GM23248 (cell line): ENCODE measurements at places on chromosomes 16 and 17.
A peak's percentile ranks its signal among the peaks of the same experiment; 100 is the strongest.

- peak; percentile 74 for DNase-seq
These were observed 902 bp downstream of the ARHGAP27 start for GRCh38 chr17:45431531-45432404.

- peak; percentile 39 for DNase-seq
These were observed 5.8 kb downstream of the ADCY7 start for GRCh38 chr16:50272111-50272571.

GRCh38 chr17:45433159-45433535 is 477 bp upstream of the ARHGAP27 start:
- peak; percentile 19 for DNase-seq

DNA sequence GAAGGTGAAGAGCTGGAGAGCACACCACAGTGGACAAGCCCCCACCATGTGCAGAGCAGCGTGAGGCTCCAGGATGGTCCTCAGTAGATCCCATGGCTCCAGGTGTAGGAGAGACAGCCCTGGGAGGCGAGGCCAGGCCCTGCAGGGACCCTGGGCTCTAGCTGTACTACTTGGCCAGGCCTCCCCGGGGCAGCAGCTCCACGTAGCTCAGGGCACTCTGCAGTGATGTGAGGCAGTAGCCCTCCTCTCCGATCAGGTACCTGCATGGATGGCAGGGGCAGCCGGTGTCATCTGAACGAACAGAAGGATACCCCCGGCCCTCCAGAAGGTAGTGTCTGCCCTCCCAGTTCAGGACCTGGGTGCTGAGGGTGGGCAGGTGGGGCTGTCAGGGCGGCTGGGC is 6.2 kb upstream of the SPATA2L start:
- no peak for DNase-seq

DNA sequence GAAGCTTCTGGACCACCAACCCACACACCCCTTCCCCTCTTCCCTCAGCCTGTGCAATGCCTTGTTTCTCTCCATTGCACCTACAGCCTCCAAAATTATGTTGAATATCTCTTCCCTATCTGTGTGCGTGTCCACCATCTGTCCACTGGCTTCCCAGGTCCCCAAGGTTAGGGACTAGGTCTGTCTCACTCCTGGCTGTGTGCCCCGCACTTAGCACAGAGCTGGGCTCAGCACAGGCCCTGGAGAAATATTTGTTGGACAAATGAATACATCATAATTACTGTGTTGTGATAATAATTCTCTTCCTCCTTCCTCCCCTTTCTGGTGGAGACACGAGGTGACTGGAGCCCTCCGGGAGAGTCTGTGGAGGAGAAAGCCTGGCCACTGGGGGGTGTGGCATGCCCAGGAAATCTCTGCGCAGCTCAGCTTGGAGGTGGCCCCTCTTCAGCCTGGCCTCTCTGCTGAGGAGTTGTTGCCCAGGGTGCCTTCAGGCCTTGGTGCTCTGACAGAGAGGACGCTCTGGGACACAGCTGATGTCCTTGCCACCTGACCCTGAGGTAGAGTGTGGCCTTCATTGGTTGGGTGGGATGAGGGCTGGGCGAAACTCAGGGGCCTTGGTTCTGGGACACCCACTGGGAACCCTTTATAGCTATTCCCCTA is 3.3 kb upstream of the BRD7 start:
- DNase-seq, result peak; percentile 55

- no peak for DNase-seq
These were observed 18.8 kb downstream of the WNT9B start for GRCh38 chr17:46869975-46870803.

- peak; percentile 96 for DNase-seq
These were observed at the start of gene GABARAP for GRCh38 chr17:7241783-7242716. Gene GABARAP, minus strand, starts transcription at chr17:7242449. Its CDS starts 119 bp downstream, at chr17:7242330.

DNA sequence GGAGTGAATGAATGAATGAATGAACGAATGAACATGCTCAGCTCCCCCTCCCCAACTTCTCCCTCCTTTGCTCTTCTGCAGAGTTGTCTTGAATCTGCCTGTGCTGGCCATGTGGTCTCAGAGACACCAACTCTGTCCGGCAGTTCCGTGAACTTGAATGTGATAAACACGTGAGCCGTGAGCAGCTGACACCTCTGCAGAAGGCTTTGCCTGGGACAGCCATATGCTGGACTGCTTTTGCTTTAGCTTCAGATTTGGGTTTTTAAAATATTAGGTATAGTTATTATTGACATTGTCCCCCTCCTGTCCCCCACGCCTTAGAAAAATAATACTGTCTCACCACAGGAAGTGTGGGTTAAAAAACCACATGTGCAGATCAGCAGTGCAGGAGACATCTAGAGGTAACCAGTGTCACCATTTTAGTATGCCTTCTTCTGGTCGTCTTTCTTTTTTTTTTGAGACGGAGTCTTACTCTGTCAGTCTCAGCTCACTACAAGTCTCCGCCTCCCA is 83.8 kb downstream of the ABCC1 start:
- DNase-seq, result no peak

- no peak for DNase-seq
These were observed 28.8 kb downstream of the PRKCA start for GRCh38 chr17:66331038-66331816.

- DNase-seq, result peak; percentile 83
These were observed 46.8 kb upstream of the TMEM97 start for GRCh38 chr17:28272166-28272565.

- DNase-seq, result peak; percentile 85
These were observed 49.2 kb downstream of the NXPH3 start for GRCh38 chr17:49624896-49625295.

DNA sequence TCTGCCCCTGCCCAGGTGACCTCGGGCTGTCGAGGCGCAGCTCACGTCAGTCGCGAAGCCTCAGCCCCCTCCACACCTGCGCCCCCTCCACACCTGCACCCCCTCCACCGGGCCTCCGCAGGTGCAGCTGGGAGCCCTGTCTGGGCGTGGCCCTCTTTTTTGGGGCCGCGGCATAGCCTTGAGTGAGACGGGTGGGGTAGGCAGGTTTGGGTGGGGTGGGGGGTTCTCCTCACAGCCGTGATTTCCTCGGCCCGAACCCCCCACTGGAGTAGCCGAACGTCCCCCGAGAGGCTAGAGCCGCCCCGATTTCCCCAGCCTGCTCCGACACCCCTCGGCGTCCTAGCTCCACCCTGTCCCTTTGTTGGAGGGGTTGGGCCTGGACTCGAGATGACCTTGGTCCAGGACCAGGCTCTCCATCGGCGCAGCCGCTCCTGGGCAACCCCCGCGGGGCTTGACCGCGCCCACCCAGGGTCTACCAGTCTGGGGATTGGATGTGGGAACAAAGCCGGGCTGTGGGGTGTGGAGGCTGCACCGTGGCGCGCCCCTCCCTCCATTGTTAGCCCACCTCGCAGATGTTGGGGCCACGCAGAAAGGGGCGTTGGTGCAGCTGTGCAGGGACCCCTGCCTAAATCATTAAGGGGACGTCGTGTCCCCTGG is 626 bp downstream of the TUBB3 start:
- DNase-seq, result peak; percentile 50

- DNase-seq, result no peak
These were observed 33.6 kb upstream of the XYLT2 start for GRCh38 chr17:50312308-50312707.

GRCh38 chr17:41682631-41683030 is 6.1 kb upstream of the EIF1 start:
- no peak for DNase-seq

DNA sequence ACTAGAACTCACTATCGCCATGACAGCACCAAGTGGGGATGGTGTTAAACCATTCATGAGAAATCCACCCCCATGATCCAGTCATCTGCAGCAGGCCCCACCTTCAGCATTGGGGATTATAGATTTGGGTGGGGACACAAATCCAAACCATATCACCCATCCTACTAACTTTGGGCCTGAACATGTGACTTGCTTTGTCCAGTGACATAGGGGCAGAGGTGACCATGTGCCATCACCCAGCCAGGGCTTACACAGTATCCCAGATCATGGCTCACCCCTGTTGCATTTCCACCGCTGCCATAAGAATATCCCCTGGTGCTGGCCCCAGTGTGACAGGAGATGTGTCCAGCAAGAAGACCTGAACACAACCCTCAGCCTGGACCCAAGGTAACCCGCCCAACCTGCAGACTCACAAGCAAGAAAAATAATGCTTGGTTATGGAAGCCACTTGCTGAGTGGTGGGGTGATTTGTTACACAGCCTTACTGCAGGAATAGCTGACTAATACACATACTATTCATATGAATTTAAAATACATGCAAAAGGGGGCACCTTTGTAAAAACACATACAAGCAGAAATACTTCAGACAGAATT is 130.9 kb downstream of the GSG1L start:
- DNase-seq, result no peak

DNA sequence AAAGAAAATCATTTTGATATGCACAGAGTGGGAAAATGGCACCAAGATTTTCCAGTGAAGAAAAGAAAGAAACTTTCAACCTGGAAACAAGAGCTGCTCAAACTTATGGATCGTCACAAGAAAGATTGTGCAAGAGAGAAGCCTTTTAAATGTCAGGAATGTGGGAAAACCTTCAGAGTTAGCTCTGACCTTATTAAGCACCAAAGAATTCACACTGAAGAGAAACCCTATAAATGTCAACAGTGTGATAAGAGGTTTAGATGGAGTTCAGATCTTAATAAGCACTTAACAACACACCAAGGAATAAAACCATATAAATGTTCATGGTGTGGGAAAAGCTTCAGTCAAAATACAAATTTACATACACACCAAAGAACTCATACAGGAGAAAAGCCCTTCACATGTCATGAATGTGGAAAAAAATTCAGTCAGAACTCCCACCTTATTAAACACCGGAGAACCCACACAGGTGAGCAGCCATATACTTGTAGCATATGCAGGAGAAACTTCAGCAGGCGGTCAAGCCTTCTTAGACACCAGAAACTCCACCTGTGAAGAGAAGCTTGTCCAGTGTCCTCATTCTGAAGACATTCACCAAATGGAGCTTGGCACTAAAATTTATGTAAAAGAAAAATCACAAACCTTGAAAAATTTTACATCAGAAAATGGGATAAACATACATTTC is 12.2 kb downstream of the ZNF75A start:
- DNase-seq, result peak; percentile 10

- peak; percentile 59 for DNase-seq
These were observed 7.1 kb downstream of the HAS3 start for GRCh38 chr16:69112285-69113129.

DNA sequence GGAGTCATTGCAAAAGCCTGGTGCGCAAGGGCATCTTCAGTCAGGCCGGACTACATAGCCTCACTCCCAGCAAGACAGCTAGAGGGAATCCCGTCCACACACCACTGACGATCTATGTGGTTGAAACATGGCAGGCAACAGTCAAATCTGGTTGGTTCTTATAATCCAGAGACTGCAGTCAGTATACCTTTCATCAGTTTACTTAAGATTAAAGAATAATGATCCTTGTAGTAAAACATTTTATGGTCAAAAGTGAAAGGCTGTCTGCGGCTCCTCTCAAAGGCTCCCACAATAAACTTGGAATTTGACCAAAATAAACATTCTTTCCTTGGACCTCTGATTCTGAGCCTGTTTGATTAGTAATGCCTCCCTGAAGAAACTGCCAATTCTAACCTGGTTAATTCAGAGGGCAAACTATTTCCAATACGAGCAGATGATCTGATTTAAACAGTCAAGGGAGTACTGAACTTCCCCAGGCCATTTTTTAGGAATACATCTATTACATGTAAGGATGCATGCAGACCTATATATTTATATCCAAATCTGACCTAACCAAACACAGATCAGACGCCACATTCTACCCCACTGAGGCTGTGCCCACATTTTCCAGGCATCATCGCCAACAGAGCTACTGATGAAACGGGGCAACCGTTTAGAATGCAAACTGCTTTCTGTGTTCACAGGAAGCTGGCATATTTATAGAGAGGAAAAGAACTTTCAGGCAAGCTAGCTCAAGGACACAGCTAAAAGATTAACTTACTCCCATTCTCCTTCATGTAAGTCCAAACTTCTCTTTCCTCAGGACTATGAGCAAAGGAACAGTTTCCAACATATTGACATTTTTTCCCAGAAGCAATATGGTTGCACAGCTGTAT is 15.3 kb upstream of the TXNDC11 start:
- DNase-seq, result peak; percentile 15
